ENCODE measurements at places on chromosomes 12 and 14. TPM values are rescaled to one million over a fixed set of nuclear protein-coding genes. Genes with fewer than 3 reads are reported as not detected.

ADAM21 gene
- total RNA-seq: 0.27 TPM

OASL gene
- under 0.01 TPM for total RNA-seq

DNA sequence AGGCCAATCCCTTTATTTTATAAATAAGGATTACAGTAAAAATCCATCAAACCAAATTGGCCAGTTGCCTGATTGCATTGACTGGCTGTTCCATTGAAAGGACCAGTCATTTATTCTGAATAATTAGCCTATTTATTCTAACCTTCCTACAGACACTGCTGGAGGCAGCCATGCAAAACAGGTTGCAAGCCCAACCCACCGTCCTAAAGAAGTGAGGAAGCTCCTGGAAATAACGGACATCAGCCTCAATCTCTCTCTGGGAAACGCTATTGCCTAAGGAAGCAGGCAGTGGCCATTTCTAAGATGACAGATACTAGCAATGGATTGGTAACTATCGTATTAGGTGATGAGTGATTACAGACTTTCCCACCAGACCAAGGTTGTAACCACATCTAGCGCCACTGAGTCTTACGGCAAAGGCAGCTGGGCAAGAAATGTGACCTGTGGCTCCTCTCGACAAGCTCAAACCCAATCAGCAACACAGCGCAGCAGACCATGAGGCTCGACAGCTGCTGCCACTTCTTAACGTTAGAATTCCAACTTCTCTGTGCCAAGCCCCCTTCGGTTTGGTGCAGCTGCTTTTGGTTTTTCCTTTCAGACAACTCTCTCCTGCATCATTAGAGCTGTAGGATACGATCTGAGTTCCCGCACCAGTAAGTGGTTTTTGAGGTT, 134.2 kb downstream of the KCNK10 start:
- DNase-seq: no peak

GRCh38 chr12:23851602-23852001, 97.9 kb downstream of the SOX5 start:
- DNase-seq: no peak

- no peak for DNase-seq
Measured at GRCh38 chr12:47272412-47273190, 192.8 kb upstream of the AMIGO2 start.

- no peak for DNase-seq
Measured at GRCh38 chr12:54504550-54504949, 7.0 kb downstream of the NCKAP1L start.

DNA sequence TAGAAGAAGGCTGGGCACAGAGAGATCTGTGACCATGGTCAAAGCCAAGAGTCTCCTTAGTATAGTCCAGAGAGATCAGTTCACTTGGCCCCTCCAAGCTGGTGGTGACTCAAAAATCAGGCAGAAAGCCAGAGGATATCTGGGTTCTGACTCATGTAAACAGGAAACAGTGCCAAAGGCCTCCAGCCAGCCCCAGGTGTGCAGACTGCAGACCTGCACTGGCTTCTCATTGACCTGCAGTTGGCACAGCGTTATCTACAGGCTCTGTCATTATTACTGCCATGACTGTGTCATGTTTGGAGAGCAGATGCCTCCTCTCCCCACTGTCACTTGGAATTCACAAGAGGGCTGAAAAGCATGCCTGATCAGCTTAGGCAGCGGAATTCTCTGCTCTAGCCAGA, 295.7 kb upstream of the PRKD1 start:
- peak; percentile 80 for DNase-seq

DNA sequence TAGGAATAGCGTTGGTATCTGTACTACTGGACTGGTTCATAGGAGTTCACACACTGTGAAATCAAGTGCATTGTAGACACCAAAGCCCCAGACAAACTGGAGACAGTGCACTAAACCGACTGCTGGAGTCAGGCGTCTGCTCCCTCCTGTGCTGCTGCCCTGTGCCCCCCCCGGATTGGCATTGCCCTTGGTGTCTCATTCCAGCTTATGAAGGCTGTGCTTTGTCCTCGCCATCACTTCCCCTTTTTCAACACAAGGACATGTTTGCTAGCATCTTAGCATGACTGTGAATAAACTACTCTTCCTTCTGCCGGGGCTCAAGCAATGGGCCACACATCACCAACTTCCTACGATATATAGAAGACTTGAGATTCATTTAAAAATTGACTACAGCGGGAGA, 84.0 kb downstream of the TMCC3 start:
- DNase-seq: no peak

DNA sequence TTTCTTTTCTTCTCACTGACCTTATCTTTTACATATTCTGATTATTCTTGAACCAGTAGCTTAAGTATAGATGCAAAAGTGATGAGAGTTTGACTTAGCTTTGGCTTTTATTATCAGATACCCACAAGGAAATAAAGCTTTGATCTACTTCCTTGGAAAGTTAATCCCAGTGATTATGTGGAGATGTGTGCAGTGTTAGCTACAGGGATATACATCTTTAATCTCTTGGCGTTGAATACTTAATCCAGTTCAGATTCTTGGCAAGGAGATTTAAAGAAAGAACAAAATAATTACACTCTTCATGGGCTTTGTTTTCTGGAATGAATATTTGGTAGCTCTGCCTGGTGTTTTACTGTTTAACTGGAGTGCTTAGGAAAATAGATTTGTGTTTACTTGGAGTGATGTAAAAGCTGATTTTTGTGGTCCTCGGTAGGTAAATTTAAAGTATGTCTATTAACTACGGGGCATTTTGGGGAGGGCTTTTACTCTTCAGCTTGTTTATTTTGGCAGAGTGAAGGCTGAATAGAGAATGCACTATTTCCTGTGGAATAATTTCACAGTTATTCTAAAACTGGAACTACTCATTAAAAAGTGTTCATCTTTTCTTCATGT, 150.1 kb upstream of the LRIG3 start:
- no peak for DNase-seq
